ENCODE measurements at places on chromosomes 7 and 10.

DNA sequence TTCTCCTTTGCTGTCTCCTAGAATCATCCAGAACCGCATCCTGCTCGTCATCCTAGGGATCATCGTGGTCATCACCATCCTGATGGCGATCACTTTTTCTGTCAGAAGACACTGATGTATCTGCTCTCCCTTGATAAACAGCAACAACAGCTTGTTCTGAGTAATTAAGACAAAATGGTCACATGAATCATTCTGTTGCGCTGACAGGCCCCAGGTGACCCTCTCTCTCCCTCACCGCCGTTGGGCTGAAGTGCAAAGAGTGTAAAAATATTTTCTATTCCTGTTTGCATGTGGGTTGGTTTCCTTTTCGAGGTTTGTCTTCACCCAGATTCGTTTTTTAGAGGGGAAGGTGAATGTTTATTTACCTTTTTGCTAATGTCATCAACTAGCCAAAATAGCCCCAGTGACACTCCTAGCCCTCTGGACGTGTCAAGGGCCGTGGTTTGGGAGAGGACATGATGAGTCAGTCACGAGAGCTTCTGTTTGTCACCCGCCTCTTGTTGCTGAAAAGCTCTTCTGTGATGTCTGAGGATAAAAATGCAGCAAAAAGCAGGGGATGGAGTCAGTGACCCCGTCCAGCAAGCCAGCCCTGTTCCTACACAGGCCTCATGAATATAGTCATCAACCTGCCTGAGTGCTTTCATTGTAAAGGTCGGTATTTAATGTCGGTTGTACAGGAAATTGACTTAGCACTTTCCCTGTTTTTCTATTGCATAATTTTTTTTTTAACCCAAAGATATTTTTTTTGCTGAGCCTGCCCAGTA, 134.6 kb upstream of the TCF7L2 start:
- peak; percentile 59 for DNase-seq

GRCh38 chr10:77537720-77538373, 99.8 kb downstream of the KCNMA1 start:
- no peak for DNase-seq

DNA sequence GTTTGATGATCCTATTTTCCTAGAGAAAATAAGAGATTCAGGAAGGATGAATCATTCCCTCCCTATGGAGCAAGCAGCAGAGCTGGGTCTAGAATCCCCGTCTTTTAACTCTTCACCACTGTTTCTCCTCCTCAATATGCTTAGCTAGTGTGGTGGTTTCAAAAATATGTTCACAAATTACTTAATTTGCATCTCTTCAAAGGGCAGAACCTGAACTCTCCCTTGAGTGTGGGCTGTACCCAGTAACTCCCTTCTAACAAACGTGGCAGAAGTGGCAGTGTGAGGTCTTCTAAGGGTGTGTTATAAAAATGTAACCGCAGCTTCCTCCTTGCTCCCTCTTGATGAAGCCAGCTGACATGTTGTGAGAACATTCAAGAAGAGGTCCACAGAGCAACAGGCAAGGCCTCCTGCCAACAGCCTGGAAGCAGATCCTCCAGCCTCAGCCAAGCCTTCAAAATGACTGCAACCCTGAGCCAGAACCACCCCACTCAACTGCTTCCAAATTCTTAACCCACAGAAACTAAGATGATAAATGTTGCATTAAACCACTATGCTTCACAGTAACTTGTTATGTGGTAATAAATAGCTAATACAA, 36.6 kb downstream of the SRPK2 start:
- peak; percentile 99 for DNase-seq

- DNase-seq = no peak
These were observed 5.0 kb downstream of the ZRANB1 start for GRCh38 chr10:124946945-124947344.

GRCh38 chr10:18222866-18223265, 82.6 kb downstream of the CACNB2 start:
- no peak for DNase-seq

- no peak for DNase-seq
These were observed 64.5 kb downstream of the RAMP3 start for GRCh38 chr7:45221896-45222604.

DNA sequence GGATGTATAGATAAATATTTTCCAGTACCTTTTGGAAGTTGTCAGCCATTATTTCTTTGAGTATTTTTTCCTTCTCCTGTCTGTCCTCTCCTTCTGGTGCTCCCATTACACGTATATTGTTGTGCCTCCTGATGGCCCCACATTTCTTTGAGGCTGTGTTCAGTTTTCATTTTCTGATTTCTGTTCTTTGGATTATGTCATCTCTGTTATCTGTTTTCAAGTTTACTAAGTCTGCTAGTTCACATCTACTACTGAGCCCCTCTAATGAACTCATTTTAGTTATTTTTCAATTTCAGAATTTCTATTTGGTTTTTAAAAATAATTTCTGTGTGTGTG, 16.3 kb downstream of the RBM33 start:
- no peak for DNase-seq

- DNase-seq = no peak
These were observed 30.1 kb upstream of the NEUROD6 start for GRCh38 chr7:31370609-31371008.

DNA sequence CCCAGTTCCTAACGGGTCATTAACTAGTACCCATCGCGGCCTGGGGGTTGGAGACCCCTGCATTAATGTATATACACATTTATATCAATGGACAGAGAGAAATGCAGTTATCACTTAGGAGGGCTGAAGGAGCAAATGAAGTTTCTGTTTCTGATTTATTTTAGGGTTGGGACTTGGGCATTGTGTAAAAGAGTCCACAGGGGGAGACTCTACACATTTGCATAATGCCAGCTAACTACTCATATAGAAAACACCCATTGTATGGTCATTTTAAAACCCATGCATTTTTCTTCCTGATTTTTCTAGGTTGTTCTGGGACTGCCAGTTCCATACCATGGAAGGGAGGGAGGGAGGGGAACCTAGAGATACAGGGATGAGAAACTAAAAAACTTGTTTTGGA, 23.5 kb downstream of the BCCIP start:
- no peak for DNase-seq

- DNase-seq = no peak
These were observed 5.0 kb downstream of the PLEKHA1 start for GRCh38 chr10:122379537-122379936.

DNA sequence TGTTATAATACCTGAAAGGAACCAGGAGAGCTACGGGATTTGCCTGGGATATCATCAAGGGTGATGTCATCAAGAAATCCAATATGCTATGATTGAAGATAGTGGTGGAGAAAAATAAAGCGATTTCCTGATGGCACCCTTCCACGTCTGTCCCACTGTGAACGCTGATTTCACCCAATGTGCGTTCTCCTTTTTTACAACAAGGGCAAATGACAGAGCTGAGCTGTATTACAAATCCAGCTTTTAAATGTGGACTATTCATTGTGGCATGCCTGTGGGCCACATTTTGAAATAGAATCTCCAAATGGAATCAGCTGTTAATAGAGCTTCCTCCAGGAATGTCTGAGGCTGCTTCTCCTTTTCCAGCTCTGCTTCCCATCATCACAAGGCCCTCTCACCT, 23.3 kb downstream of the SLC13A4 start:
- no peak for DNase-seq

DNA sequence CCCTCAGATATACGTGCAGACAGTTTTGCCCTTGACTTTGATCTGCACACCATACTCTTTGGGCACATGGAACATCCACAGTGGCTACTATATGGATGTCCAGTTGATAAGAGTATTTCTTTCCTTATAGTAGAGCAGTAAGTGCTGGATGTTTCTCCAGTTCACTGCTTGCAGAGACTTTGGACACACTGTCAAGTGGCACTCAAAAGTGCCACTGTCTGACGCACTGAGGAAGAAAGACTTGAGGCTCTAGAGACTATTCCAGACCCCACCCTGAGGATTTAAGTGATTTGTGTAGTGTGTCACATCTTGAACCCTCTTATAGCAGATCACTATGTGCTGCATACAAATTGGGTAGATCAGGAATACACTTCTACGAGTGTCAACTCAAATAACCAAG, 179.1 kb downstream of the GNAI1 start:
- DNase-seq = no peak

DNA sequence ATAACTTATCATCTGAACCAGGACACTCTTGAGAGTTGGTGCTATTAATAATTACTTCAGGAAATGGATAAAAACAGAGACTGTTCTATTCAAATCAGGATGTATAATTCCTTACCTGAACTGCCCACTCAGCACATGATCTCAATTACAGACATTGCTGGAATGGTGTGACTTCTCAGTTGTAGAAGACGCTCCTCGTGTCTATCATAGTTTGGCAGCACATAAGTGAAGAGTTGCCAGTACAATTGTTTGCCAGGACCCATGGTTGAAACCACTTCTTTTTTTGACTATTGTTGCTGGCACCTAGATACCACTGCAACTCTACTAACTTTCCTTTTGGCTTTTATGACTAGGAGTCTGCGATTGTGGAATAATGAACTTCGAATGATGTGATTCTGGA, 105.4 kb downstream of the ZNF365 start:
- DNase-seq = no peak

DNA sequence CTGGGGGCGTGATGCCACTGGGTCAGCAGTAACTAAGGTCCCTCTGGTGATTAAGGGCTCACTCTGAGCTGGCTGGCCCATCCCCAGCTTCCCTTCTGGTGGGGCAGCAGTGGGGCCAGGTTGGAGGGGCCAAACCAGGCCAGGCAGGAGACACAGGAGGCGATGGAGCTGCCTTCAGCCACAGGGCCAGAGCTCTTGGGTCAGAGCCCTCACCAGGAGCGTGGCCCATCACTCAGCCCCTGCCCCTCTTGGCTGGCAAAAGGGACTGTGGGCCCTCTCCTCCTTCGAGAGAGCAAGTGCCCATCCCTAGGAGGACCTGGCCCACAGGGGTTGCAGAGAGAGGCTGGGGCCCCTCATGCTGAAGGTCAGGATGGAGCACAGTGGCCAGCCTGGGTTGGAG, 4.5 kb downstream of the KCNK18 start:
- no peak for DNase-seq

GRCh38 chr7:24340727-24341126, 56.7 kb downstream of the NPY start:
- no peak for DNase-seq

- DNase-seq = peak; percentile 12
These were observed 309.2 kb downstream of the GFRA1 start for GRCh38 chr10:115963848-115964247.

GRCh38 chr7:67311901-67312300, 315.3 kb downstream of the TYW1 start:
- no peak for DNase-seq

DNA sequence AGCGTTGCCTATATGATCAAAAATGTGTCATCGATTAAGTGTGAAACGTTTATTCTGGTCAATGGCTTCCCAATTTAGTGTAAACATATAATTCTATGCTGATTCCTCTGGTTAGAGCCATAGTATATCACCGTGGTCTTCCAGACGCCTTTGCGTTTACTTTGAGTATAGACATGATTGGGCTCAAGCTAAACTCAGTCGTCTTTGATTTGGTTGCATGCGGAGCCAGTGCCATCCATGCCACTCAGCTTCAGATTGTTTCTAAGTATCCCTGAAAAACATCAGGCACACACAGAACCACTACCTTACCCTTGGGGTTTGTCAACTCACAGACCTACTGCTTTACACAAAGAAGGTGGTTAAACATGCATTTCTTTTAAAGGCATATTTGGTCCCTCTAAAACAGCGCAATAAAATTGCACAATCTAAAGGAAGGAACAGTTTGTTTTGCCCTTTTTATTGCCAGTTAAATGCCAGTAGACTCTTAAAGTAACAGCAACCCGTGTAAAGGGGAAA, 273.6 kb upstream of the KLF6 start:
- peak; percentile 68 for DNase-seq

DNA sequence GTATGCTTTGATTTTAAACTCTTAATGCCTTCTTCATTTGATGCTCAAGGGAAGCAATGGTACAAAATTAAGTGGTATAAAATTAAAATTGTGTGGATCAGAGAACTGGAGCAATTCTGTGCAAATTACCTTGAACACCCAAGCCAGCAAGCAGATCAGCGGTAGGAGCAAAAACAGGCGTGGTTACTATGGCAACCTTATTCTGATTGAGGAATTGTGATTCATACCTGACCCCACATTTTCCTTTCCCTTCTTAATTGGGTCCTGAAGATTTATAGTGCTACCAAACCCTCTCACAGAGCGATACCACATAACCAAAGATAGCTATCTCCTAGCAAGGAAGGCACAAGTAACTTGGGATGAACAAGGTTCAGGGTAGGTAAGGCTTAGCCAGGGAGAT, 72.5 kb upstream of the FZD1 start:
- no peak for DNase-seq

DNA sequence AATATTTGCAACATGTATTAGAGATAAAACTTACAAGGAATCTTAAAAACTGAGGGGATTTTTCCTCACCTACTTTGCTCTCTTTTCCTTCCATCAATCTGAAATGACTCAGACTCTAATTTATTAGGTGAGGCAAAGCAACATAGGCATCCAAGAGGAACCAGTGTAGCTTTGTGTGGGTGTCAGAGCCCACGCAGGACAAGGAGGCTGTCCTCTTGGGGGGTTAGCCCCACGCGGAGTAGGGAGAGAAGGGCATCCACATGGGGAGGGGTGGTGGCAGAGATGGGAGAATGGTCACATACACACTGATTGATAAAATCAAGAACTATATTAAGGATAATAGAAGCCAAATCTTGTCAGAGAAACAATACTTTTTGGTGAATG, 33.8 kb upstream of the ARMS2 start:
- DNase-seq = no peak

DNA sequence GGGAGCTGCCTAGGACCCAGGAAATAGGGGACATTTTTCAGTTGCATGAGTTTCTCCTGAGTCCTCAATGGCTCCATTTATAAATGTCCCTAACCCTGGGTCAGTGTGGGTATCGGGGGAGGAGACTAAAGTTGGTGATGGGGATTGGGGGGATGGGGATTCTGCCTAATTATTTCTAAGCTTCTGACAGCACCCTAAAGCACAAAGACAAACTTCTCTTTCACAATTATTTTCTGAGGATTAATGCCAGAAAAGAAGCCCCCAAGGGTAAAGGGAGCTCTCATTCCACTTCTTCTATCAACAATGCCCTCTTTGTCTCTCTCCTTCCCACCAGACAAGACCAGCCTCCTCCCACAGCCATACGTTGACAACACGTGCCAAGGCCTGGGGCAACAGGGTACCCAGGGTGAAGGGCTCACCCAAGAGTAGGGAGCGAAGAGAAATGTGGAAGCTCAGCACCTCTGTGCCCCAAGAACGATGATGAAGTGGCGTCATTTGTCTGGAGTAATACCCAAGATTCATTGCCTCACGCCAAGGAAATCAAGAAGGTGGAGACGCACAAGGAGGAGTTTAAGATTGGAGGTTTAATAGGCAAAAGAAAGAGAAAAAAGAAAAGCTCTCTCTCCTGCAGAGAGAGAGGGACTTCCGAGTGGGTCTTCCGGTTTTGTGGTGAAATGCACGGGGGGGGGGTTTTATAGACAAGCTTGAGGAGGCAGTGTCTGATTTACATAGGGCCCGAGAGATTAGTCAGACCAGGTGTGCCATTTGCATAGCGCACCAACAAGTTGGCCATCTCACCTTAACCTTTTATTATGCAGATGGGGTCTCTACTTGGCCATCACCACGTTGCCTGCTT, 14.4 kb upstream of the GJC3 start:
- no peak for DNase-seq

GRCh38 chr10:66838656-66839055, 87.2 kb upstream of the LRRTM3 start:
- DNase-seq = no peak

GRCh38 chr10:70820976-70821750, 5.4 kb downstream of the SGPL1 start:
- DNase-seq = peak; percentile 11
